Left renal cortex interstitium (tissue), 4 donors: ENCODE measurements at places on chromosomes 2 and 18.

GRCh38 chr2:225637259-225637658 lies 237.7 kb downstream of the NYAP2 start:
- no peak for DNase-seq

DNA sequence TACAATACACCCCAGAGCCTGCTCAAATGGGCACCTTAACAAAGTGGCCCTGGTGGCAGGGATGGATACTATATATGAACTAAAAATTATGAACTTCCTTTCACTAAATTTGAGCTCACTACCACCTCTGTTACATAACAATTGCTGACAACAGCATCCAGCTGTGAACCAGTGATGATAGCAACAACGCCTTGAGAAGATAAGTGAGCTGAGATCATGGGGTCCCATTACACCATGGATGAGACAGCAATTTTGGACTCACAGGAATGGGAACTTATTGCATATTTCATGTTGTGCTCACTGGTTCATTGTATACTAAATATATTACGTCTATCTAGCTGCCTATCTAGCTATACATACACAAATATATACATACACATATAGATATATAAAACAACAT lies 16.9 kb upstream of the ALMS1 start:
- DNase-seq: no peak

DNA sequence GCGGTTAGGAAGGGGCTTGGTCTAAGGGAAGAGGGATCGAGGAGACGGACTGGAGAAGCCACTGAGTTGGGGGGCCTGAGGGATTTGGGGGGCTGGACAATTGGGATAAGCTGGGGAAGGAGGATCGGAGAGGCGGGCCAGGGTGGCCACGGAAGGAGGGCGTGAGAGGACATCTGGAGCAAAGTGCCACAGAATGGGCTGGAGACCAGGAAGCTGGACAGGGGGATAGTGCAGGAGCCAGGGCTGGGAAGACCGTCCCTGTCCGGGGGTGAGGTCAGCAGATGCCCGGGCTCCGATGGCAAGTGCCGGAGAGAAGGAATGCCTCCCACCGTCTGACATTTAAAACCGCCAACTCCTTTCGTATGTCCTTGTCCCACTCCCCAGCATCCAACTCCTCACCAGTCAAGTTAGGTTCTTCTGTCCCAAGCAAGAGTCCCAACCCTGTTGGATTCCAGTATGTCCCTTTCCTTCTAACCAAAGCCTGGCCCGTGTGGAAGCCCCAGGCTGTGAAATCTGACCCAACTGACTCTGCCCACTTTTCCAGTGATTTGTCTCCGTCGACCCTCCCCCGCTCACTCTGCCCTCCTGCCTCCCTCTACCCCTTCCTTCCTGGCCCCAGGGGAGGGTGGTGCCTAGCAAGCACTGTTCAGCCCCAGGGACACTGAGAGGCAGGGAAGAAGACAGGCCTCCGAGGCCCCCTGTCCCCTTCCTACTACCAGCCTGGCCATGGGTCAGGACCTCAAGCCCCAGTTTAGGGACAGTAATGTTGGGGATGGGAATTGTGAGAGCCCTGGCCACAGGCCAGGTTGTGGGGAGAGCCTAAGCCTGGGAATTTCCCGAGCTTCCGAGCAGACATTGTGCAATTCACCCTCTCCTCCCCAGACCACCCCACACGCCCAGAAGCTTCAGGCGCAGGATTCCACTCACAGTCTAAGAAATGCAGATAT lies 31.5 kb upstream of the TMBIM1 start:
- DNase-seq: peak; percentile 56

DNA sequence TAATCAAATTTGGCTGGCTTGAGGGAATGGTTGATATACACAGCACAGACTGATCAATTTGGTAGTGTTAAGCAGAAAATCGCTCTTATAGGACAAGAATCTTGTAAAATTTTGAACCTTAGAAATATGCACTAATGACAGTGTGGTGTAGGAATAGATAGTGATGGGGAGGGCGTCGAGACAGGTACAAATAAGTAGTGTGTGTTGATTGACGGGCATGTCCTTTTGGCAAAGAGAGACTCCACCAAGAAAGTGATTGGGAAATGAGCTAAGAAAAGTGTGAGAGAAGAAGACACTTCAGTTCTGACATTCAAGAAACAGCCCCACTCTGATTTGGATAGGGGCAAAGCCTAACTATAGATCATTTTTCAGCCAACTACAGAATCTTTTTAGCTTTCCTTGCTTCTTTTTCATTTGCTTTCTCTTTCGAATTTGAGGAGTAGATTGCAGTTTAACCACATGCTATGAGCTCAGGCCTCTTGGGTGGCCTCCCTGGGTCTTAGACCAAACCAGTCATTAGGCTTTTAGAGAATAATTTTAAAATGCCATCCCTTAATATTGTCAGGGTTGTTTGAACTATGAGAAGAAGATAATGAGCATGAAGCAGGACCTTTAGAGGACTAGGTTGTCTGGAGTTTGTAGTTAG lies 127.1 kb downstream of the CERS6 start:
- DNase-seq: no peak

GRCh38 chr2:172195836-172196376 lies 93.2 kb upstream of the DLX2 start:
- DNase-seq: no peak
